HEK293T (cell line): ENCODE measurements at places on chromosomes 13 and 19.

GRCh38 chr13:39804332-39805210 lies 149.1 kb downstream of the COG6 start:
- DNase-seq, result no peak

DNA sequence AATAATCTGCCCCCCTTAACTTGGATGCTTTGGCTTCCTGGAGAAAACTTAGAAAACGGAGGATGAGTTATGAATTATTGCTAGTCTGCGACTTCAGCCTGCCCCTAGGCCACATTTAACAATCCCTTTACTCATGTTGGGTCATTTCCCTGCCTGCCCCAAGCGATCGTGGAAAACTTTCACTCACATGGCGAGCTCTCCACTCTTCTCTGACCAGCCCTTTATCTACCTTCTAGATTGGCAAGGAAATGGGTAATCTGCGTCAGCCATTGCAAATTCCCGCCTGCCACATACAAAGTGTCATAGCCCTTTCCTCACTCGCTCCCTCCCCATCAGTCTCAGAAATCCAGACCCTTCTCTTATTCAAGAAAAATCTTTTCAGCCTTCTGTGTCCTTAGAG lies 154.3 kb upstream of the IRS2 start:
- DNase-seq, result no peak

DNA sequence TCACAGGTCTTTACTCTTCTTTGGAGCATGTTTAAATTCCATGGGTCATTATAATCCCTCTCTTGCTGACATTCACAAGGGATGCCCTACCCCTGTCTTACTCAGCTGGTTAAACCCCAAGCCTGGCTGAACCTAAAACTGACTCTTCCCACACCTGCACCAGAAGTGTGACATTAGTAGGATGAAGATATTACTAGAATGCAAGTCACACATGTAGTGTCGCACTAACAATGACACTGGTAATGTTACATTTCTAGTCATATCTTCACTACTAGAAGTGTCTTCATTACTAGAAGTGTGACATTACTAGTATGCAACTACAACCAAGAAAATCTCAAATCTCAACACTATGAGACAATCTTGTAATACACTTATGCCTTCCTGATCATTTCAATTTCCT lies 14.2 kb downstream of the ZAR1L start:
- DNase-seq, result no peak

GRCh38 chr13:106525865-106526264 lies 9.6 kb downstream of the EFNB2 start:
- DNase-seq, result no peak

DNA sequence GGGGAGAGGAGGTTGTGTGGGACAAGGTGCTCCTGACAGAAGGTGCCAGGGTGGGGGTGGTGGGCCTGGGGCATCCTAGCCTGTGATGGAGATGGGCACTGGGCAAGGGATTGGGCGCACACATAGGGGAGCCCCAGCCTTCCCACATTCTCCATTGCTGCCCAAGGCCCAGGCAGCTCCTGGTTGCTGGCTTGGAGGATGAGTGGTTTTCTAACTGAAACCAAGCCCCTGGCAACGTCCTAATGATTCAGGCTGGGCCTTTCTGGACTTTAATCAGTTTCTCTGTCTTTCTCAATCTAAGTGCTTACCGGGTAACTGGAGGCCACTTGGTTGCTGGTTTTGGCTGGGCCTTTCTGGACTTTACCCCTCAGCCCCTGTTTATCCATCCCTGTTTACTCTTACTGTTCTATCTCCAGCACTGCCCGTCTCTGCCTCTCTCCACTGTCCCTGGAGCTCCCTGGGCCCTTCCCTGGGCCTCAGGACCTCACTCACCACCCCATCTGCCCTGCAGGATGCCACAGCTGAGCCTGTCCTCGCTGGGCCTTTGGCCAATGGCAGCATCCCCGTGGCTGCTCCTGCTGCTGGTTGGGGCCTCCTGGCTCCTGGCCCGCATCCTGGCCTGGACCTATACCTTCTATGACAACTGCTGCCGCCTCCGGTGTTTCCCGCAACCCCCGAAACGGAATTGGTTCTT lies 354 bp downstream of the CYP4F3 start:
- no peak for DNase-seq

- DNase-seq, result no peak
Measured at GRCh38 chr13:50901701-50902100, 7.9 kb upstream of the RNASEH2B start.

- no peak for DNase-seq
Measured at GRCh38 chr13:20442375-20442774, 83.3 kb downstream of the CRYL1 start.

- no peak for DNase-seq
Measured at GRCh38 chr13:77465603-77466195, 69.8 kb upstream of the SCEL start.

- no peak for DNase-seq
Measured at GRCh38 chr13:28044608-28045007, 55.8 kb downstream of the FLT3 start.

- no peak for DNase-seq
Measured at GRCh38 chr13:26458196-26458749, 99.2 kb upstream of the WASF3 start.

DNA sequence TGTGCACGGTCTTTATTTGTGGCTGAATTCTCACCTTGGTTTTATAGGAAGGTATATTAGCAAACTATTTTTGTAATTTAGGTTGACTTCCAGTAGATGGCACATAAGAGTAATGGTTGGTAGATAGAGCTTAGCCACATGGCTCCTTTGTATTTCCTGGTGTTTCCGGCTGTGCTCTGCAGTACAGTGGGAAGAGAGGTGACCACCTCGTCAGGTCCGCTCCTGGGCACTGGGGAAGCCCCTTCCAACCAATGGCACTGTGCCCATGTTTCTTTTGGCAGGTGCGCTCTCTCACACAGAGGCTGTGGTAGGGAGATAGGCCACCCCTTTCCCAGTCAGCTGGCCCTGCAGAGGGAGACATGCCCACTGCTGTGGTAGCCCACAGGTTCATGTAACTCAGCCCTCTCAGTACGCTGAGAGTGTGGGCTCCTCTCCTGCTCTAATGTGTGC lies 74.3 kb upstream of the ATP12A start:
- no peak for DNase-seq

- DNase-seq, result no peak
Measured at GRCh38 chr13:44470638-44471562, 97.3 kb downstream of the SERP2 start.

GRCh38 chr19:23070353-23071146 lies 46.3 kb upstream of the ZNF730 start:
- no peak for DNase-seq

GRCh38 chr13:106213028-106213757 lies 322.3 kb downstream of the EFNB2 start:
- DNase-seq, result no peak

- DNase-seq, result no peak
Measured at GRCh38 chr19:33557196-33557595, 35.6 kb upstream of the PEPD start.

GRCh38 chr13:112905086-112905485 lies 63.9 kb upstream of the MCF2L start:
- DNase-seq, result no peak

DNA sequence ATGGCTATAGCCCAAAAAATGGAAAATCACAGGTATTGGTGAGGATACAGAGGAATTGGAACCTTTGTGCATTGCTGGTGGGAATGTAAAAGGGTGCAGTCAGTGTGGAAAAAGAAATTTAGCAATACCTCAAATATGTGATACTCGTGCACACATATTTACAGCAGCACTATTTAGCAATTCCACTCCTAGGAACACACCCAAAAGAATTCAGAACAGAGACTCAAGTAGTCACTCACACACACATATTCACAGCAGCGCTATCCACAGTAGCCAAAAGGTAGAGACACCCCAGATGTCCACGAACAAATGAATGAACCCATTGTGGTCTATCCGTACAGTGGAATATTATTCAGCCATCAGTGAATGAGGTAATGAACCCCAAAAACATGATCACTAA lies 114.0 kb downstream of the COL4A2 start:
- no peak for DNase-seq
